ENCODE measurements at places on chromosomes 4 and X.

- DNase-seq: no peak
Measured at GRCh38 chr4:85901500-85901899, 426.6 kb downstream of the ARHGAP24 start.

GRCh38 chr4:144356941-144357381 lies 216.4 kb upstream of the GYPA start:
- DNase-seq: no peak

- no peak for DNase-seq
Measured at GRCh38 chr4:152815078-152815477, 35.3 kb downstream of the ARFIP1 start.

GRCh38 chrX:63664741-63665140 lies 120.3 kb downstream of the ARHGEF9 start:
- DNase-seq: no peak

GRCh38 chr4:111519683-111520082 lies 625.6 kb upstream of the FAM241A start:
- no peak for DNase-seq

GRCh38 chr4:33302321-33302720 lies 2582.2 kb downstream of the PCDH7 start:
- DNase-seq: no peak

- DNase-seq: no peak
Measured at GRCh38 chr4:7095611-7096155, 27.8 kb upstream of the GRPEL1 start.

GRCh38 chr4:154927126-154927680 lies 146.1 kb downstream of the RBM46 start:
- DNase-seq: no peak

GRCh38 chr4:42412251-42412650 lies 15.0 kb downstream of the SHISA3 start:
- DNase-seq: no peak

DNA sequence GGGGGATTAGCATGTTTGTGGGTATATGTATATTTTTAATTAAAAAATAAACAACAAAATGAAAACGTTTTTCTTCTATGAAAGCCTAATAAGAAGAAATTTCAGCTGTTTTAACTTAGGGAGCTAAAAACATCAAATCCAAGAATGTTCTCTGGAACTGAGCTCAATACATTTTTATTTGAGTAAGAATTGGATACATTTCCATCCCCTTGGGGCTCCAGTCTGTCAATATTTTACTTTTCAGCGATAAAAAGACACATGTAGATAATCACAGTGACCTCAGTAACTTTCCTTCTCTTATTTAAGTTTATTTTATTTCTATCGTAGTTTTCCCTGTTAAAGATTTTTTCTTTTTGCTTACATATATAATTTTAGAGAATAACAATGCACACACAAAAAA lies 59.3 kb downstream of the ELOVL6 start:
- DNase-seq: no peak

- no peak for DNase-seq
Measured at GRCh38 chrX:108032944-108033343, 11.9 kb upstream of the VSIG1 start.

DNA sequence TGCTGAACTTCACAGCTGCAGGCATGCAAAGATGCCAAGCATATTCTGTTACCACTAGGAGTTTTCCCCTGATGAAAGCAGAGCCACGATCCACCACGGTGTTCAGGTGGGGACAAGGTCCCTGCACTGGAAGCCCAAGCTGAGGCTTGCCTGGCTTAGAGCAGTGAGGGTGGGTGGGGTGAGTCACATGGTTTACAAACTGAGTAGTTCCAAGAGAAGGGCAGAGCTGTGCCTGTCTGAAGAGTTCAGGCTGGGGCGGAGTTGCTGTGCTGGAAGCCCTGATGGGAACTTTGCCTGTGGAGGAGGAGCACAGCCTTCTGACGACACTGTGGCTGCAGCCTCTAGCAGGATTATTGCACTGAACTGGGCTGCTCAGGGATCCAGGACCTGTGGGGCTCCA lies 45.5 kb downstream of the FAM9B start:
- DNase-seq: no peak

GRCh38 chr4:118345813-118346212 lies 7.0 kb downstream of the PRSS12 start:
- DNase-seq: no peak

DNA sequence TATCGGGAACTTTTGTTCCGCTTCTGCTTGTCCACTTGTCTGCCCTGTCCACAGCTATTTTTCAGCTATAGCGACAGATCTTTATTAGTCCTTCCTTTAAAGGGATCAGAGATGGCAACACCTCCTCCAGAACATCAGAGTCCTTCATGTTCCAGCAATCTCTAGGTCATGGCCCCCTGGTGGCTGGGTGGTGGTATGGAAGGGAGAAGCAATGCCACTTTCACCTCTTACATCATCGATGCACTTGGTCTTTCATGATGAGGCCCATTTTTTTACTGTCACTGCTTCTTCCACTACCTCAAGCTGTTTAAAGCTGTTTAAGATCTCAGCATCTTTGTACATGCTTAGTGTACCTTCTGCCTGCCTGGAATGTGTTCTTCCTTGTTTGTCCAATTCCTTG lies 106.7 kb downstream of the ARHGAP6 start:
- DNase-seq: no peak

- DNase-seq: no peak
Measured at GRCh38 chr4:102823897-102824296, 3.5 kb downstream of the UBE2D3 start.

DNA sequence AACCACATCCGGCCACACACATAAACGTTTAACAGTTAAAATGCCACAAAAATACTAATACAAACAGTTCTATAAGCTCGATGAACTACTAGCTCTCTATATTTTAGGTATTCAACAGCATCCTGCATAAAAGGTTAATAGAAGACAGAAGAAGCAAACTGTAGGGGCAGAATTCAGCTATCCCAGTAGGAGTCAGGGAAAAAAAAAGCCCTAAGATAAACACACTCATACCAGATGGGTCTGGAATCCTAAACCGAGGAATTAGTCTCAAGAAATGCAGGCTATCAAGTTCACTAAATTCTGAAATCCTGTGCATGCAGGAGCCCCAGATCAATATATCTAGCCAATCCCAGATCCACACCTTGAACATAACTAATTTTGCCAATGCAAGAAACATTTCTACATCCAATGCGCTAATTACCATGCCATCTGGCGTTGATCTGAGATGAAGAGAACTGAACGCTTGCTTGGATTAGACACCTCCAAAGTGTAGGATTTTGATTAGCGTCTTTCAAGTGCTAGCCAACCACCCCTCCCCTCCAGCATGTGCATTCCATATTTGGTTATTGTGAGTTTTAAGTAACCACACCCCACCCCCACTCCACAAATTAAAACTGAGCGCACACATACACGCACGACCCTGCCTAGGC lies 512.2 kb upstream of the INTU start:
- DNase-seq: no peak

DNA sequence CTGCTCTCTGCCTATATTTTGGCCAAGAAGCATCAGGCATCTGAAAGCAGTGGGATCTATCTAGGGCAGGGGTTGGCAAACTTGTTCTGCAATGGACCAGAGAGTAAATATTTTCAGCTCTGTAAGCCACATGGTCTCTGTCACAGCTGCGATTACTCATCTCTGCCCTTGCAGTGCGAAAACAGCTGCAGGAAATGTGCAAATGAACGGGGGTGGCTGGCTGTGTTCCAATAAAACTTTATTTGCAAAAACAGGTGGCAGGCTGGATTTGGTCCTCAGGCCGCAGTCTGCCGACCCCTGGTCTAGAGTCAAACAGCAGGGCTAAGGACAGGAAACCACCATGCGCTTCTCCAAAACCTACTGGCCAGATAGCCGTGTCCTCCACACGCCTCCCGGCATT lies 48.6 kb downstream of the ACOX3 start:
- peak; percentile 32 for DNase-seq

- no peak for DNase-seq
Measured at GRCh38 chr4:41081847-41082246, 132.5 kb downstream of the APBB2 start.

DNA sequence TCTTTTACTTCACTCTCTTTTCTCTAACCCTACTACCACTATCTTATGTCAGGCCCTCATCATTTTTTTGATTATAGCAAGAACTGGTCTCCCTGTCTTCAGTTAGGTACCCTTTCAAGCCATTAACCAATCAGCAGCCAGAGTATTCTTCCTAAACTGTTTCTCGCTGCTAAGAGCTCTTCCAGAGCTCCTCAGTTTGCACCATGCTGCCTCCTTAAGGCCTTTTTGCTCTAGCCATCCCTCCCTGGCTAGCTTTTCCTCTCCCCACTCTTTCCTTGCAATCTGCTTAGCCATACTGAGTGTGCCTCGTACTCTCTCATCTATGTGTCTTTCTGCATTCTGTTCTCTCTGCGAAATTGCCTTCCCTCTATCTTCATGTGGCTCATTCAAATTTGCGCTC lies 32.9 kb downstream of the KIF4A start:
- DNase-seq: no peak

- DNase-seq: peak; percentile 2
Measured at GRCh38 chrX:8815460-8816065, 14.4 kb upstream of the FAM9A start.

GRCh38 chrX:63349307-63349706 lies 1.8 kb downstream of the SPIN4 start:
- DNase-seq: no peak

DNA sequence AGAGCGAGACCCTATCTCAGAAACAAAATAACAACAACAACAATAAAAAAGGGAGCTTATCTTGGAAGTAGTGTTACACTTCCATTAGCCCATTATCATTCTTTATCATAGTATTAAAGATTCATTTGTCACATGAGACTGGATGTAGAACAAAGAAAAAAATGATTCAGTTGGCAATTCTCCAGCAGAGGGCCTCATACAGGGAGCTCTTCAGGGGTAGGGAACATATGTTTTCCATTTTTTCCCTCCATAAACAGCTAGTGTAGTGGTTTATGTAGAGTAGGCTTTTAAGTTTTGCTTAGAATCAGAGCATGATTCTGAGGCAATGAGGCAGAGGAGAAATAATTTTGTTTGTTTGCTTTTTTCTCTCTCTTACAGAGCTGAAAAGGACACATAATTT lies 5.8 kb downstream of the CPE start:
- peak; percentile 97 for DNase-seq

GRCh38 chr4:138983690-138984089 lies 31.9 kb upstream of the NOCT start:
- DNase-seq: no peak

- DNase-seq: no peak
Measured at GRCh38 chrX:129938081-129938480, 32.1 kb downstream of the UTP14A start.

DNA sequence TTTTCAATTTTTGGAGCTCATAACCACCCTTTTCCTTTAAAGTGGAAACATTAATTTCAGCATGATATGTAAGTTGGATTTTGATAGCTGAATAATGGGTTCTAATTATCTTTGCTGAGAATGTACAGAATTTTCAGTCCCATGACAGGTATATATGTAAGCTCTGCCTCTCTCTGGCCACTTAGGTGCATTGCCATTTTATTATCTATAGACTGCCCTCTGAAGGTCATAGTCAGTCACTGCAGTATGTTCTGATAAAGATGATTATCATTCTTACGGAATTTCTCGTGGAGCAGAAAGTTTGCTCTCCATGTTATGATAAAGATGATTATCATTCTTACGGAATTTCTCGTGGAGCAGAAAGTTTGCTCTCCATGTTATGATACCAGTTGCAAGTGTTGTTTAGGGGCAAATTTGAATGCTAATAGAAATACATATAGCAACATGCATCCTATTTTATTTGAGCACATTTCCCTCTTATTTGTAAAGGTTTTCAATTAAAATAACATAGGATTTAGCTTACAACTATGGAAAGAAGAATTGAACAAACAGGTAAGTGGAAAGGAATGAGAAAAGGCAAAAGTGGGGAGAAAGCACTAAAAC lies 10.4 kb downstream of the AFP start:
- peak; percentile 69 for DNase-seq

DNA sequence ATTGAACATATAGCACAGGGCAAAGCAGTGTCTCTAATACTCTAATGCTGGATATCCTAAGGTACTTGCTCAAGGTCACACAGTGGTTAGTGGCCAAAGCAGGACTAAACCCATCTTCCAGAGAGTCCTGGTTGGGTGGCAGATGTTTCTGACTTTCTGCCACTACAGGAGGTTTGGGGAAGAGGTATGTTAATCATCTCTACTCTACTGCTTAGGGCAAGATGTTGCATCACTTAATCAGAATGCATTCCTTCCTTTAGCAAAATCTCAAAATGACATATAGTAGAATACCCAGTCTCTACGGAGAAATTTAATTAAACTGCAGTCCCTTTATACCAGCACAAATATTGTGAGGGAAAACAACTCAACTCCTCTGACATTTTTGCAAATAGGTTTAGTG lies 190.7 kb upstream of the FAM241A start:
- no peak for DNase-seq

- DNase-seq: no peak
Measured at GRCh38 chr4:8167291-8167690, 8.7 kb upstream of the ABLIM2 start.

- DNase-seq: no peak
Measured at GRCh38 chrX:126170720-126171119, 4.6 kb upstream of the DCAF12L2 start.

- no peak for DNase-seq
Measured at GRCh38 chr4:144507311-144508101, 138.4 kb upstream of the HHIP start.

GRCh38 chr4:145525291-145525740 lies 43.7 kb downstream of the SMAD1 start:
- no peak for DNase-seq

DNA sequence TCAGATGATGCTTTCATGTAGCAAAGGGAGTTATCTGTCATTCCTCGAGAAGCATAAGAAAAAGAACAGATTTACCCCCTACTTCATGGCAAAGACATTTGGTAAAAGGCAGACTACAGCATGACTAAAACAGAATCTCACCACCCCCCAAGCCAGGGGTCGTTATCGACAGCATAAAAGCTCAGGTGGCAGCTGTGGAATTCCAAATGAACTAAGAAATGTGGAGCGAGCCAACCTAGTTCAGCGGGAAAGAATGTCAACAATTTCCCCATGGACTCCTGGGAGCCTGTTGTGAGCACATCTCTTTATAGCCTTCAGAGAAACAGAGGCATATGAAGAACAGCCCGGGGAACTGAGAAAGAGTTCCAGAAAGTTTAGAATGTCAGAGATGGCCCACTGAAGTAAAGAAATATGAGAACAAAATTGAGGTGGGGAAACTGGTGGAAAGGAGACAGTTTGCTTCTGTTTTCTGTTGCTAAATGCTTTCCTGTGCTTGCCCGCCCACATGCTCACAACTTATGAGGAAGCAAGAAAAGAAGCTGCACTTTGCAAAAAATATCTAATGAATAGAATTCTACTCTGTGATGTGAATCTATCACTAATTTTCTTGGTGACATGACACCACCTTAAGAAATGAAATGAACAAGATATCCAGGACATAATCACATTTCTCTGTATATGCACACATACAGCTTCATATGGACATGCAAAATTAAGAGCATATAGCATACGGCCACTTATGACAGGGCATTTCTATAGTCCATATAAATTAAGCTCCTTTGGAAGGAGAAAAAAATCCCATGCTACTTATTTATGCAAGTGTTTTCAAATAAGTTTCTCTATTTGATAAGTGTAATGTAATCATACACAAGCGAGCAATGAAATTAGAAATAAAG lies 135.3 kb upstream of the MID1 start:
- DNase-seq: no peak

DNA sequence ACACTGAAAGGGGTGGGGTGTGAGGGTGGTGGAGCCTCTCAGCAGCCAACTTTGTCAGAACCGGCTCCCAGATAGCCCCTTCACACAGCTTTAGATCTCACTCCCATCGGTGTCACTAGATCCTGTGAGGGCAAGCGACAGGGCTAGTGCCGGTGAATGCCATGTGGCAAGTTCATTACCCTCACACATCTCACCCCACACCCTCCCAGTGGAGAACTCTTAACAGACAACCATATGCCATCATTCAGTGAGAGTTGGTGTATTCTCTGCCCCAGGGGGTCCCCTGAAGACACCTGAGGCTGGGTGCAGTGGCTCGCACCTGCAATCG lies 15.3 kb downstream of the SEPTIN6 start:
- no peak for DNase-seq

Measured in NCI-H1694 treated with DMSO at 0.1 percent for 48 hours (cell line).